Stimulated activated CD4-positive, alpha-beta T cell treated with anti-CD3 and anti-CD28 coated beads, TNF-alpha, amount 100 ng/mL, for 24 hours (primary cell): ENCODE measurements at places on chromosomes 2 and 18.

GRCh38 chr18:9862686-9863085 lies 23.1 kb upstream of the TXNDC2 start:
- no peak for DNase-seq

- no peak for DNase-seq
Observed at GRCh38 chr2:16324544-16324937, 341.1 kb downstream of the CYRIA start.

DNA sequence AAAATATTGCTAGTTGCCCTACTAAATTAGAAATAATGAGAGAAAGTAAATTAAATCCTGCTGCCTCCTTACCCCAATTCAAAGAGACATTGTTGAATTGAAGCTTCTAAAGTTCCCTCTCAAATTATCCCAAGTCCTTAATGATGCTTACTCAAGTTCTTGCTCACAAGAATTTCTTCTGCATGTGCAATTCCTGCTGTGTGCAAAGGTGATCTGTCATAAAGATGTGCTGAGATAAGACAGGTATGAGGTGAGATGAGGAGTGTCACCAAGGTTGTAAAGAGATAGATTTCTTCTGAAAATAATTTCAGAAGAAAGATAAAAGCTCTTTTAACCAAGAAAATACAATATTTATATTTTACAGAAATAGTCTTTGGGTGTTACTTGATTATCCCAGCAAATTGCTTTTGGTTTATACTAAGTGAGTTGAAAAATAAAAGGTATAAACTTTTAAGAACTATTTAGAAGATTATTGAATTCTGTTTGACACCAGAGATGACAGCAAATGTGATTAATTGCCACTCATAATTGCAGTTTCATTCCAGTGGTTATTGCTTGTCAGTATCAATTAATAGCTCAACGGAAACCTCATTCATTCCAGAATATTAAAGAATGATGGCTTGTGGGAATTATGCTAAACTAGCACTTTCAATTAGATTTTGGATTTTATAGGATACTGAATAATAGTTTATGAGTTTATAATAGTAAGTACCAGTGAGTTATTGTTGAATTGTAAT lies 674.3 kb downstream of the STK39 start:
- DNase-seq = no peak

DNA sequence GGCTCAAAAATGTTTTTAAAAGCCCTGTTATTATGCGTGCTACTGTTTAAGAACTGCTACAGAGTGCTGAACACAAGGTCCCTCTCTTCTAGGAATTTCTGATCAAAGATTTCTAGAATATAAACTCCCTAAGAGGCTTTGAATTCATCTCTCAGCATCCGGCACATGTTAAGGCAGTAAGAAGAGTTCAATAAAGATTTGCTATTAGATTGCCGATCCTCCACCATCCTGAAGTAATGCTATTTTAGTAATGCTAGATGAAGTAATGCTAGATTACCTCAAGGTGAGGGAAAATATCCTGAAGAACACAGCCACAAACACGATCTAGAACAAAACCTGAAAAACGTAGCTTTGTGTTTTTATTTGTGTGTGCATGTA lies 949 bp upstream of the MYL12B start:
- DNase-seq = no peak

DNA sequence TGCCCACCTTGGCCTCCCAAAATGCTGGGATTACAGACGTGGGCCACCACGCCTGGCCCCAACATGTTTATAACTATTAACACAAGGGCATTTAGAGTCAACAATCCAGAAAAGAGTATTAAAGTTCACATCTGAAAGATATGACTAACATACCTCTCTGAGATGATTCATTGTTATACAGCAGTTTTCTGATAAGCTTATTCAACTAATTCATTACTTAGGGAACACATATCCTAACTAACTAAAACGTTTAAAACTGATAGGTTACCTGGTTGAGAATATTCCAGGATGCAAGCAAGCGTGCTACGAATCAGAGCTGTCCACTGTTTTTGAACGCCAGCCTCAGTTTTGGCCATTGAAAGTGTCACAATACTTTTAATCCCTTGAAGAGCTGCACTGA lies 34.0 kb upstream of the STRN start:
- DNase-seq = no peak
